ENCODE measurements at places on chromosomes 2 and 18.

DNA sequence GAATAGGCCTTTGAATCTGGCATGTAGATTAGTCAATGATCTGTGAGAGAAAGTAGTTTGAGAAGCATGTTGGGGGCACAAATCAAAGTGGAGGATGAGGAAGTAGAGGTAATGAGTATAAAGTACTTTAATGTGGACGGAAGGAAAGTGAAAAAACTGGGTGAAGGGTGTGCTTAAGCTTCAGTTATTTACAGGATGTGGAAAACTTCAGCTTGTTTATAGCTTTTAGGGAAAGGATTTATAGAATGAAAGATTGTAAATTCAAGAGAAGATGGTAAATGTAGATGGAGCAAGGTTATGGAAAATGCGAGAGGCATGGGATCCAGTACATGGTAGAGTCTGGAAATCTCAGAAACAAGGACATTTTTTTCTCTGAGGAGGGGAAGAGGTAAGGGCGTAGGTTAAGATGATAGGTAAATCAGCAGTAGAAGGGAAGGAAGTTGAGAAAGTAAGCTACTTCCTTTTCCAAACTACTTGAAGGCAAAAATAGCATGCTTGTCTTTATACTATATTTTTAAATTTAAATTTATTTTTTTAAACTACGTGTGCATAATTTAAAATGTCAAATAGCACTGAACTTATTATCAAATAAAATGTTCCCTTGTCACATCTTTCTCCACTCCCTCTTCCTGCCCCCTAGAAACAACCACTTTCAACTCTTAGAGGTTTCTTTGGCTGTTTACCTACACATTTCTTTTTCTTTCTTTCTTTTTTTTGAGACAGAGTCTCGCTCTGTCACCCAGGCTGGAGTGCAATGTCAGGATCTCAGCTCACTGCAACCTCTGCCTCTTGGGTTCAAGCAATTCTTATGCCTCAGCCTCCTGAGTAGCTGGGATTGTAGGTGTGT is 8.5 kb downstream of the FAM117B start:
- DNase-seq: peak; percentile 34

GRCh38 chr18:65827444-65827843 is 76.6 kb downstream of the CDH7 start:
- DNase-seq: no peak

- no peak for DNase-seq
These were observed 2.9 kb downstream of the HOXD11 start for GRCh38 chr2:176109946-176110345.

- no peak for DNase-seq
These were observed 261.7 kb upstream of the SLC14A2 start for GRCh38 chr18:45353530-45353929.

- no peak for DNase-seq
These were observed 364.8 kb upstream of the MEIS1 start for GRCh38 chr2:66069937-66070720.

DNA sequence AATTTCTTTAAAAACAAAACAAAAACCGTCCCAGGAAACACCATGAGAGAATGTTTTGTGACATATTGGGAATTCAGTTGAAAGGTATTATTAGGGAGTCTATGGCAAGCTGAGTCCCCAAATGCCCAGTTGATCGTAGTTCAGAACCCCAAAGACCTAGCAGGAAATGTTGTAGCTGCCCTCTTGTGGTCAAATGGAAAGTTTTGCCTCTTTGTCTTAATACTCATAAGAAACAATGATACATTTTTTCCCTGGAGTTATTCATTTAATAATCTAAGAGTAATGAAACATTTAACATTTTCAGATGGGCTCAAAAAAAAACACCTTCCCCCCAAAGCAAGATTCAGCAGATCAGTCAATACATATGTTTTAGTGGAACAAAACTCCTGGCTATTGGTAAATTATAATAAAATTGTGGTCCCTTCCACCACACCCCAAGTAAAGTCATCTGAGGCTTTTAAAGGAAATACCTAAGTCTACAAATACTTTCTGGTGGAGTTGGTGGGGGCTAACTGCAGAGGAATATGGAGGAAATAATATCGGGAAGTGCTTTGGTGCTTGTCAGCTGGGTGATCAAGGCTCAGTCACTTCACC is 37.8 kb upstream of the EFEMP1 start:
- no peak for DNase-seq

- no peak for DNase-seq
These were observed 184.9 kb downstream of the KLHL29 start for GRCh38 chr2:23569761-23570365.

Data from activated naive CD4-positive, alpha-beta T cell treated with anti-CD3 and anti-CD28 coated beads, Interleukin-2, amount 10 ng/mL, durations not matched to agents 7 days and 5 days (primary cell).